Liver (tissue), 10 donors: ENCODE measurements at places on chromosomes 2 and 18. TPM values are rescaled to one million over a fixed set of nuclear protein-coding genes. Genes with fewer than 3 reads are reported as not detected.
A peak's percentile ranks its signal among the peaks of the same experiment; 100 is the strongest.

DNA sequence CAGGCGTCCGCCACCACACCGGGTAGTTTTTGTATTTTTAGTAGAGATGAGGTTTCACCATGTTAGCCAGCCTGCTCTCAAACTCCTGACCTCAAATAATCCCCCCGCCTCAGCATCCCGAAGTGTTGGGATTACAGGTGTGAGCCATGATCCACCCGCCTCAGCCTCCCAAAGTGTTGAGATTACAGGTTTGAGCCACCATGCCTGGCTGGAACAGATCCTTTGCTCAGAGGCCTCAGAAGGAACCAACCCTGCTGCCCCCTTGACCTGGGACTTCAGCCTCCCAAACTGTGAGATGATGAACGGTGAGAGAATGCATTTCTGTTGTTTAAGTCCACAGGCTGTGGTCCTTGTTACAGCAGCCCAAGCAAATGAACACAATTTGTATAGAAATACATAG is 67.0 kb downstream of the NCAPH start:
- no peak for DNase-seq

DSG1 gene
- total RNA-seq: 0.61 TPM

BOLL gene
- not detected for total RNA-seq

LAMA1 gene
- total RNA-seq: 0.51 TPM

DNA sequence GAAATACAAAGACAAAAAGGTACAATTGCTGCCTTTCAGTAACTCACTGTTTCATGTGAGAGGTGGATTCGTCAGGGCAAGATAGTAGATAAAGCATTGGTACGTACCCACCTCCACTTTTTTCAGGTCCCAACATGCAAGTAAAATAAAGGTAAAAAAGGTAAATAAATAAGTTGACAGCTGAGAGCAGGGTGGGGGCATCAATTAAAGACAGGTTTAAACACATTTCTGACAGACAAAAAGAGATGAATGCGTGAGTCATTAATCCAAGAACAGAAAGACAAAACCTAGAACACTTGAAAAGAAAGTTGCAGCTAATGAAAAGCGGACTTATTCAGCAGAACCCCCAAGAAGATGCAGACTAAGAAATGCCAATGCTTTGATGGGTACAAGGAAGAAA is 979.6 kb upstream of the CDH2 start:
- DNase-seq: no peak

DNA sequence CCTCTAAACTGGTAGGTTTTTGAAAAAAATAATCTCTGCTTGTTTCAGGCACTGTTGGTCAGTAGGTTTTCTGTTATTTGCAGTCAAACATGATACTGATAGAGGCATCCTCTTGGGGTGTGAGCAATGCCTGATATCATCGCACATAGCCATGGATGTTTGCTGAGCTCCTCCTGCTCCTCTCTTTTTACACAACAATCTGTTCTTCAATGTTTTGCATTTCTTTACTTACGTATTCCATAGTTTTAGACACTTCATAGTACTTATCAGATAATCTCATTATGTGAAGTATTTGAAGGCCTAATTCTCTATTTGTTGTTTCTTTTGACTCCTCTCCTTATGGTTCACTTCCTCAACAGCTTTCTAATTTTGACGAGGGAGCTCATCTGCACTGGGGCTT is 23.0 kb upstream of the HS6ST1 start:
- DNase-seq: no peak

- no peak for DNase-seq
These were observed 22.6 kb upstream of the PELI1 start for GRCh38 chr2:64166637-64167420.

TNFAIP6 gene
- 0.28 TPM for total RNA-seq

DNA sequence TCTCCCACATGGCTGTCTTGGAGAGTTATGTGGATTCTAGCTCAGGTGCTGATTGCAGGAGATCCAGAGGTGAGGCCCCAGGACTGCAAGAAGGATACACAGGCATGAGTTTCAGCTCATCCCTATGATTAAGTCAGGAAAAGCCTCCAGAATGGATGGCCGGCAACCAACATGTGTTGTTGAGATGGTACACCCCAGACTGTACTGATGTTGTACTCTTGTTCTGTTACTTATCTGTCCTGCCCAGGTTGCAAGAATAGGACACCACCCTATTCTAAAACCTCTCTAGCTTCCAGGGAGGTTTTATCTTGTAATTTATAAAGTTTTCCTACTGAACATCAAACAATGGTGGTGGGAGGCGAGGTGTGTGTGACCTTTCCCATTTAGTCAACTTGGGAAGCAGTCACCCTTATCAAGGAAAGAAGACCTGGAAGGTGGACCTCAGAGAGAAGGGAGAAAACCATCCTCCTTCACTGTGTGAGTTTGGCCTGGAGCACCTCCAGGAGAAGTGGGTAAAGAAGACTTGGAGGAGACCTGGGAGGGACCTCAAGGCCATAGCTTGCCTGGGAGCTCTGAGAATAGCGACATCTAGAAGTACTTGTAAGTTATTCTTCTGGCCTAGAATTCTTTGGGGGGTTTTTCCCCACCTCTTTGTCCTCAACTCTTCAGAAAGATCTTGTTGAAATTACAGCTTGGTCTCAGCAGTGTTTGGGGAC is 8.6 kb downstream of the FAM124B start:
- DNase-seq: no peak

GRCh38 chr2:129764376-129765325 is 214.8 kb upstream of the RAB6C start:
- DNase-seq: peak; percentile 22

CCL20 gene
- 1.0 TPM for total RNA-seq

GRCh38 chr18:53093636-53094035 is 753.6 kb downstream of the DCC start:
- DNase-seq: no peak

ASXL3 gene
- total RNA-seq: 1.3 TPM

- no peak for DNase-seq
These were observed 290.3 kb upstream of the ID2 start for GRCh38 chr2:8391584-8391983.

- no peak for DNase-seq
These were observed 406.8 kb downstream of the THSD7B start for GRCh38 chr2:137172162-137172561.

TCF7L1 gene
- total RNA-seq: 3.6 TPM

FZD7 gene
- total RNA-seq: 1.5 TPM

EML6 gene
- total RNA-seq: 1.7 TPM

DNA sequence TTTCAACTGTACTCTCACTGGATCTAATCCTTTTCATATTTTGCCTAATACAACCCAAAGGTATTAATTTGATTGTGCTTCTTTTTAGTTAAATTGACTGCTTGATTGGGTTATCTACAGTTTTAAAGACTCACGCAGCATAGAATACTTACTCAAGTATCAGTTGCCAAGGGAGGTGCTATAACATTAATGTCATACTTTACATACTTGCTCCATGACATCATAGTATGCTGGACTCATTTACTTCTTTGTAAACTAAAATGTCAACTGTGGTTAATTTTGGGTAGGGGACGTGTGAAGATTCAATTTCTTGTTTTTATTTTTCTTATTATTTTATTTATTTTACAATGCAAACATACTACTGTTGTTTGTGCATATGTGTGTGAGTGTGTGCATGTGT is 716.2 kb upstream of the VRK2 start:
- no peak for DNase-seq

ZFAND2B gene
- total RNA-seq: 19.6 TPM

DNA sequence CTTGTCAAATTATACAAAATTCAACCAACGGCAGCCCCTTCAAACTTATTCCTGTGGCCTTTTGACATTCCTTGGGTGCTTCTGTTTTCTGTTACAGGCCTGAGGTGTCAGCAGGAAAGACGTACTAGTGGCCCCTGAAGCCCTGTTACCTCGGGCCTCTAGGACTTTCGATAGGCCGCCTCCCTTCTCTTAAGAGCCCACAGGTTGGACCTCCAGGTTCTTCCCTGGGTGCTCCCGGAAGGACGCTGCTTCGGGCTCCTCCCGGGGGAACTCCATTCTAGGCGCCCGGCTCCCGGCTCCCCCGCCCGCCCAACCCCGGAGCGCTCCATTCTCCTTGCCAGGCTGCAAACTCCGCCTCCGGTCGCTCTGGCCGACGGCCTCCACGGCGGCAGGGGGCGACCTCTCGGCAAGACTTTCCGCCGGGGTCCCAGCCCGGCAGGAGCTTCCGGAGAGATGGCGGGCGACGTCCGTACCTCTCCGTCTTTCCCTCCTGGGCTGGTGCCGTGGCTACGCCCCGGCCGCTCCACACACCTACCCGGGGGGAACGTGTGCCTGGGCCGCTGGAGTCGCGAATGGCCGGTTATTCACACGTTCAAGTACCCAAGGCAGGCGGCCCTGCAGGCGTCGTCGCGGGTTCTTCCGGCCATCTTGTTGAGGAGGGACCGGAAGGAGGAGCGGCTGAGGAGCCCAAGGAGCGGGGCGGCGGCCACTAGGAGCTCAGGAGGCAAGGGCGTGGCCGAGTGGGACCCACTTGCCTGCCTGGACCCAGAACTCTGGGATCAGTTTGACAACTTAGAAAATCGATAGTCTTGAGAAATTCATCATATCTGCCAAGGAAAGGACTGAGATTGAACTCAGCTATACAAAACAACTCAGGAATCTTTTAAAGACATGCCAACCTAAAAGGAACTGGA is 27.5 kb downstream of the BOLA3 start:
- DNase-seq: peak; percentile 87

DNA sequence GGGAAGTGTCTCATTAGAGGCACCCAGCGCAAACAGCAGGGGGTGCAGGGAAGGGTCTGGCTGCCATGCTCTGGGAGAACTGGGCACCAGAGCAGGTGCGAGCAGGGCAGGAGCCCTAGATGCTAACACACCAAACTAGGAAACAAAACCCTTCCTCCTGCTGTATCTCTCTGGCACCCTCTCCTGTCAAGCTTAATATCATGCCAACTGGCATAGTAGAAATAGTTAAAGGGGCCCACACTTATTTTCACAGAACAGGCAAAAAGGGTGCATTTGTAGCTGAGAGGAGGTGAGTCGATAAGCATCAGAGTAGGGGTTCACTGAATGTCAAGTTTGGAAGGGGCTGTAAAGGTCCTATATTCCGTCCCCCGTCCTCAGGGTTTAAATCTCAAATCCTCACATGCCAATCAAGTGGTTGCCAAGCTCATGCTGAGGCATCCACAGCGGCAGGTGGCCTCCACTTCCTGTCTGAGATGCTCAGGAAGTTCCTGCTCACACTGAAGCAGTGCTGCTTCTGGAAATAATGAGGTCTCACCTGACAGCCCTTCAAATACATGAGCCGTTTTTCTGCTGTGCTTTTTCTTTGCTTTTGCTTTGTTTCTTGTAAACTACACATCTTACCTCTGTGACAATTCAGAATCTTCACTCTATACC is 14.9 kb upstream of the ACKR3 start:
- DNase-seq: no peak

DNA sequence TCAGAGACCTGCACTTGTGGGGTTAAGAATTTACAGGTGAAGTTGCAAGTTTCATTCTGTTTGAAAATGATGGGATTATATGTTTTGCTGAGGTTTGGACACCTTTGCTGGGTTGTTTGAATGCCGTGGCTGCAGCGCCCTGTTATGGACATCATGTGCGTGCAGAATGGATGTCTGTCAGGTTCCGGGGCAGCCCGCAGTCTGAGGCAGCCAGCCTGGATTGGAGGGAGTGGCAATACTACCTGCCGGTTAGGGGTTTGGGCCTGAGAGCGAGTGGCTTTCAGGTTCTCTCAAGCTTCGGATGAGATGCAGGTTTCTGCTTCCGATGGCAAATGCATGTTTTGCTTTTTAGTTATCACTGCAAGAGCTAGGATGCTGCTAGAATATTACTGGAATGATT is 1.1 kb downstream of the CASP8 start:
- DNase-seq: no peak

GRCh38 chr2:68943581-68944568 is 8.8 kb downstream of the GKN2 start:
- peak; percentile 64 for DNase-seq

- peak; percentile 45 for DNase-seq
These were observed 41.9 kb downstream of the EVA1A start for GRCh38 chr2:75518638-75519465.

DNA sequence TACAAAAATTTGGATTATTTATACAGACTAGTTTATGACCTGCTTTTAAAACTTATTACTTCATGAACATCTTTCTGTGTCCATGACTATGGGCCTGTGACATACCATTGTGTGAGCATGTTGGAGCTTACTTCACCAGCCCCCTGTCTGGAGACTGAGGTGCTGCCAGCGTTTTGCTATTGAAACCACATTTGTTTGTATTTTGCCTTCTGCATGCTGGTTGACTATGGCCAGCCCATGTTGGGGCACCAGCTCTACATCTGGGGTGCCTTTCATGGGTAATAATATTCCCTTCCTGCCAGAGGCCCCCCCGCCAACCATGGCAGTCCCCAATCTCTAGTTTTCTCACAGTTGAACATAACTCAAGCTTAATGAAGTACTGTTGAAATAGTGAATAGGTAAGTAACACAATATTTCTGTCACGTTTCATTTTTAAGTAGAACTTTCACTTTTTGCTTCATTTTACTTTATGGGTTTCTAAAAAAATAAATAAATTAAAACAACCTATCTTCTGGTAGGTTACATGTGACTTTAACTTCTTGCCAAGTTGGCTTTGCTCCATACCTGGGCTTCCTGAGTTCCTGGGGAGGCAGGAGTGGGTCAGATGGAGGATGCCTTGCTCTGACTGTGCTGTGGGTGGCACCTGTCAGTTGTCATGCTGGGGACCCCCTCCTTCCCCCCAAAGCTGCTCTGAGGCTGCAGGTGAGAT is 63.9 kb downstream of the DGKD start:
- peak; percentile 8 for DNase-seq

ANO7 gene
- total RNA-seq: 0.25 TPM

DNA sequence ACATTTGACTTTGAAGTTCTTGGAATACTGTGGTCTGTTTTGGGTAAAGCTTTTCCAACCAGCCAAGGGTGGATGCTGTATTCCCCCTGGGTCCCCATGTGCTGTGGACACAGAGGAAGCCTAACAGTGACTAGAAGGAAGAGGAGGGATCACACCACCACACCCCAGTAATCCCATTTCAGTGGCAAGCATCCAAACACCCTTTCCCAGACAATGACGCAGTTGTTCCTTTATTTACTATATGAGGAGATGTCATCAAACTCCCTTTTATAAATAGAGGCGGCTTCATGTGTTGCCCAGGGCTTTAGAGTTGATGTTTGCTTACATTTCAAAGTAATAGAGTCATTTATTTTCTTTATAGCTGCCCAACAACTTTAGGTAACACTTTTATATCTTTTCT is 959.4 kb upstream of the GYPC start:
- DNase-seq: no peak

DNA sequence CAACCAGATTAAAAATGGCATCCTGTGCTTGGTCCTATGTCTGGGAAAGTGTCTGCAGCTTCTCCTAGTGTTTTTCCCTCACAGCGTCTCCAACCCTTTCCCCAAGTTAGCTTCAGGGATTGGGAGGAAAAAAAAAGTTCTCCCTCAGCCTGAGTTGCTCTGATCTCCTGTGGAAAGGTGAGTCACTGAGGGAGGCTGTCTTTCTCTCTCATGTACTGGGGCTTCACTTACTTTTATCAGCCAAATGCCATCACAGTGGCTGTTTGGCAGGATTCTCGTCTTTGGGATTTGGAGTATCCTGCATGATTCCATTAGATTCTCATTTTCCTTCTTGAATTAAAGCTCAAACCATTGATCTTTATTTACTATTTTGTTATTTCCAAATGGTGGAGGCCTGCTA is 18.1 kb downstream of the GTF2A1L start:
- no peak for DNase-seq

SERPINB10 gene
- total RNA-seq: 4.6 TPM

SS18 gene
- total RNA-seq: 74.7 TPM

- DNase-seq: no peak
These were observed 152.5 kb downstream of the ICOS start for GRCh38 chr2:204089105-204089504.

GRCh38 chr2:40168032-40168431 is 283.9 kb downstream of the SLC8A1 start:
- DNase-seq: no peak

TRIM43 gene
- not detected for total RNA-seq

FAM124B gene
- 2.5 TPM for total RNA-seq

PASK gene
- 8.8 TPM for total RNA-seq
